ENCODE measurements at places on chromosomes 3 and 15. TPM values are rescaled to one million over a fixed set of nuclear protein-coding genes. Genes with fewer than 3 reads are reported as not detected.

DNA sequence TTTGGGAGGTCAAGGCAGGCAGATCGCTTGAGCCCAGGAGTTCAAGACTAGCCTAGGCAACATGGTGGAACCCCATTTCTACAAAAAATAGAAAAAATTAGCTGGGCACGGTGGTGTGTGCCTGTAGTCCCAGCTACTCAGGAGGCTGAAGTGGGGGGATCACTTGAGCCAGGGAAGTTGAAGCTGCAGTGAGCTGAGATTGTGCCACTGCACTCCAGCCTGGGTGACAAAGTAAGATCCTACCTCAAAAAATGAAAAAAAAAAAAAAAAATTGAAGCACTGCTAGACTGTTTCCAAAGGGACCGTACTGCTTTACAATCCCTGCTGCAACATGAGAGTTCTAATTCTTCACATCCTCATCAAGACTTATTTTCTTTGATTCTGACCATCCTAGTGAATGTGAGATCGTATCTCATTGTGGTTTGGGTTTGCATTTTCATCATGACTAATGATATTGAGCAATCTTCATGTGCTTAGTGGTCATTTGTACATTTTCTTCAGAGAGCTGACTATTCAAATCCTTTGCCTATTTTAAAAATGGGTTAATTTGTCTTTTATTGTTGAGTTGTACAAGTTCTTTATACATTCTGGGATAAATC lies 10.8 kb downstream of the CMTM8 start:
- no peak overlapping the region for H3K4me3 ChIP-seq
- peaks cover 2% of the 10 kb centered on the region for H3K36me3 ChIP-seq
- no peak overlapping the region for H3K27ac ChIP-seq
- DNase-seq, result no peak
- H3K27me3 ChIP-seq, result no peaks in the 10 kb centered on the region

Gene CLDN18
- not detected for total RNA-seq

Gene GUCA1C
- not detected for total RNA-seq

DNA sequence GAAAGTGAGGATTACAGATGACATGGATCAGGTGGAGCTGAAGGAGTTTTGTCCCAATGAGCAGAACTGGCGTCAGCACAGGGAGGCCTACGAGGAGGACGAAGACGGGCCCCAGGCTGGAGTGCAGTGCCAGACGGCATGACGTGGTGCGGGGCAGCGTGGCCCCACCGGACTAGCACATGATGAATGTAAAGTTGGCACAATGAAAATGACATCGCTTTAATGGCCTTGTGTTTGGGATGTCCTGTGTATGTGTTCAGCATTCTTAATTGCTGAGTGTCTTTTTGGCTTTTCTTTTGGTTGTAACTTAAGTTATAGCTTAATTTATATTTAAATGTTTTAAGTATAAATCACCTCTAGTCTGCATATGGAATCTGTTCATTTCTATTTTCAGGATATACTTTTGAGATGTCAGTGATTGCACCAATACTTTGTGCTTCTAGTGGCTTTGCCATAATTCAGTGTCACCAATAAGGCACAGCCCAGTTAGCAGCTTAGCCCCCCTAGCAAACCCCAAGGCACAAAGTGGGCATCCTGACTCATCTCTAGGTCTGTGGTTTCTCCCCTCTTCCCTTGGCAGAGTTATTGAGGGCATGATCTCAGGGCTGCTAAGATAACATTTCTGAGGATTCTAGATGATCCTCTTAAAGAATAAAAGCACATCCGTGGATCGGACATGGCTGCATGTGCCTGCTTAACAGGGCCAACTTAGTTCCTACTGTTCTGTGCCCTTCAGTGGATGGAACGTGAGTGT lies 16.1 kb downstream of the DNAJA4 start:
- H3K27me3 ChIP-seq, result no peaks in the 10 kb centered on the region
- no peak overlapping the region for H3K4me3 ChIP-seq
- H3K27ac ChIP-seq, result no peak overlapping the region

Measured in osteocyte (in vitro differentiated cells).